Left renal cortex interstitium (tissue), 4 donors: ENCODE measurements at places on chromosomes 6 and 20.

DNA sequence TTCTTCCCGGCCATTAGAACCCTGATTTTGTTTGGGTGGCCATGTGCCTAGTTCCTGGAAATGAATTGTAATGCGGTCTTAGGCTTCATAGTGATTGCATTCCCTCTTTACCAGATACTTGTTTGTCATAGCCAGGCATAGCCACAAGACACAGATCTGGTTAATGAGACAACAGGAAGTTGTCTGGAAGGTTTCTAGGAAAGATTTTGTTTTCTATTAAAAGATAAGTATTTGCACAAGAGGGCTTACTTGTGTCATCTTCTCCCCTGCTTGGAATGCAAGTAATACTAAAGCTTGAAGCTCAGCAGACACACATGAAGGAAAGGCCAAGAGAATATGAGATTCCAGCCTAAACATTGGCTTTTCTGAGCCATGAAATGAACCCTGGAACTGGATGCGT is 12.9 kb downstream of the FARS2 start:
- DNase-seq: no peak

DNA sequence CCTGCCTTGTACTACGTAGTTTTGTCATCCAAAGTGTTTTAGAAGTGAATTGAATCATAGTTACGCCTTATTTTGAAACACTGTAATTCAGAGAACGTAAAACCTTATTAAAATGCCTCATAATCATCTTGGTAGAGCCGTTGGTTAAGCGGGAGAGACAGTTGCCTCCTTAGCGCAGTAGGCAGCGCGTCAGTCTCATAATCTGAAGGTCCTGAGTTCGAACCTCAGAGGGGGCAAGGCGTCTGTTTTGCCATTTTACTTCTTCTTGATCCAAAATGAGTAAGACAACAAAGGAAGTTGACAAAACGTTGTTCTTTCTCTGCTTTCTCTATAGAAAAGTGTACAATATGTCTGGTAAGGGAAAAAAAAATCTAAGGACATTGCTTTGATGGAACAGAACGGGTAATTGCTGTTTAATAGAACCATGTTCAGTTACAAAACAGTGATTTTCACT is 20.7 kb upstream of the TRIM27 start:
- DNase-seq: no peak

- DNase-seq: no peak
These were observed 146.3 kb upstream of the B3GAT2 start for GRCh38 chr6:71103130-71103529.

DNA sequence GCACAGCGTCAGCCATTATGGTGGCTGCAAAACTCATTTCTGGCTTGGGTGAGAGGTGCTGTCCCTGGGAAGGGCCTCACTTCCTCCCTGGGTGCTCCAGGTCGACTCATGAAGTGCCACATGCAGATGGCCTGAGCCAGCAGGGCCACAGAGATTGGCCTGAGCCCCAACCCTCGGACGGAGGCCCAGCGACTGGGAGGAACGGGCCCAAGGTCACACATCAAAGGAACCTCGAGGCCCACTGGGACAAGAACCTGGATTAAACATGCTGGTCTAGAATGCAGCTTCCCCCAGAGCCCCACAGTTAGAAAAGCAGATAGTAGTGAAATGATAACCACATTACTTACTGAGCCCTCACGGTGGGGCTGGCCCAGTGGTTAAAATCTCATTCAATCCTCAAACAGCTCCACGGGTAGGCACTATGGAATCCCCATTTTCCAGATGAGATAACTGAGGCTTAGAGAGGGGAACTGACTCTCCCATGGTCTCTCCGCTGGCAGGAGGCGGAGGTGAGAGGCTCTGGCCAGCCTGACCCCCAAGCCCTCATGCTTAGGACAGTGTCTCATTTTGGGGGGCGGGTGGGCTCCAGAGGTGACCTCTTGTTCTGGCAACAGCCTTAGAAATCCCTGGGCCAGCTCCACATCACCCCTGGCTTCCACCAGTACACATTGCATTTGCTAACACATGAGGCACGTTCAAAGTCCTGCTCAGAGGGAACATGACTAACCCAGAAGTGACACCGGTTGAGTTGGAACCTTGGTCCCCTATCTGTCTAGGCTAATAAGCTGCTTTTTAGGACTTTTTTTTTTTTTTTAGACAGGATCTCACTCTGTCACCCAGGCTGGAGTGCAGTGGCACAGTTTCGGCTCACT is 53.0 kb downstream of the SRC start:
- DNase-seq: no peak

- no peak for DNase-seq
These were observed 2.1 kb downstream of the LGSN start for GRCh38 chr6:63317641-63318040.

- no peak for DNase-seq
These were observed 24.8 kb downstream of the TASP1 start for GRCh38 chr20:13613917-13614316.

- DNase-seq: no peak
These were observed 6.4 kb downstream of the PREX1 start for GRCh38 chr20:48821261-48821920.
